AG04450 (cell line): ENCODE measurements at places on chromosomes 7 and 10. TPM values are rescaled to one million over a fixed set of nuclear protein-coding genes. Genes with fewer than 3 reads are reported as not detected.

The C7orf33 gene
- not detected in 2 replicates for polyA plus RNA-seq

The UNCX gene
- polyA plus RNA-seq: not detected in 2 replicates

The BZW2 gene
- polyA plus RNA-seq: 84.4 and 87.6 TPM in 2 replicates

The SEMA3E gene
- polyA plus RNA-seq: 0.02 and 0.06 TPM in 2 replicates

The PNLIPRP1 gene
- not detected in 2 replicates for polyA plus RNA-seq

The GIMAP4 gene
- polyA plus RNA-seq: not detected in 2 replicates

The CFAP46 gene
- 1.7 and 2.7 TPM in 2 replicates for polyA plus RNA-seq

The WIPF3 gene
- polyA plus RNA-seq: not detected in 2 replicates

GRCh38 chr10:78865538-78865875 is 203.3 kb upstream of the ZMIZ1 start:
- DNase-seq: no peak

DNA sequence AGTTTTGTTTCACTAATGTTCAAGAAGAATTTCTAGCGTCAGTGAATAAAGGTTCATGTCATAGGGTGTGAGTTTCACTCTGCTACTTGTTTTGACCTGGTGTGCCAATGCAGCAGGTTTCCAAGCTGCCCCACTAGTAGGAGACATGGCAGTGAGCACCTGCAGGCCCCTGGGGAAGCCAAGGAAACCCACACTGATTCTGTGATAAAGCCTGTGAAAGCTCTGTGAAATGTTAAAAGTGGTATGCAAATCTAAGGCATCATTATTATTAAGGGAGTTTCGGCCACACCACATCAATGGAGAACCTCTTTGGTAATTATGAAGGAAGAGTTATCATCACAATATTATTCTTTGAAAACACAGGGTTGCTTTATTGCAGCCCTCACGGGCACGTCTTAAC is 46.4 kb downstream of the ABCB5 start:
- no peak for DNase-seq

GRCh38 chr10:12755075-12755474 is 246.4 kb downstream of the CCDC3 start:
- DNase-seq: no peak

- no peak for DNase-seq
Observed at GRCh38 chr10:34555653-34556052, 259.4 kb downstream of the PARD3 start.

DNA sequence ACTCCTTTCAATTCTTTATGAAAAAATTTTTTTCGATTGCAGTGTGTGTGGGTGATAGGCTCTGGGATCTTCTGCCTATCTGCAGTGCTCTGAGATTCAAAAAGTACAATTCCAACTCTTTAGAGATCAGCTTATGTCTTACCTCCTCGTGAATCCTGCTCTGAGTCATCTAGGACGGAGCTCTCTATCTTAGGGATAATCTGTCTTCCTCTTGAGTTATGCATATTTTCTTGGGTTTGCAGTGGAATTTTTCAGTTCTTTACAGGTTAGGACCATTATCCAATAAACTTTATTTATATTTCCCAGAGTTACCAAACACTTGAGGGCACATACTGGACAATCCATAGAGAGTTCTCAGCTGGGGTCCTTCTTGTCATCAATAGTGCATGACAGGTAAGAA is 428.6 kb downstream of the ACTR3B start:
- no peak for DNase-seq

- DNase-seq: peak; percentile 74
Observed at GRCh38 chr10:49144058-49144720, 10.4 kb upstream of the FAM170B start.

- no peak for DNase-seq
Observed at GRCh38 chr10:5888351-5888750, 1.3 kb downstream of the ANKRD16 start.

DNA sequence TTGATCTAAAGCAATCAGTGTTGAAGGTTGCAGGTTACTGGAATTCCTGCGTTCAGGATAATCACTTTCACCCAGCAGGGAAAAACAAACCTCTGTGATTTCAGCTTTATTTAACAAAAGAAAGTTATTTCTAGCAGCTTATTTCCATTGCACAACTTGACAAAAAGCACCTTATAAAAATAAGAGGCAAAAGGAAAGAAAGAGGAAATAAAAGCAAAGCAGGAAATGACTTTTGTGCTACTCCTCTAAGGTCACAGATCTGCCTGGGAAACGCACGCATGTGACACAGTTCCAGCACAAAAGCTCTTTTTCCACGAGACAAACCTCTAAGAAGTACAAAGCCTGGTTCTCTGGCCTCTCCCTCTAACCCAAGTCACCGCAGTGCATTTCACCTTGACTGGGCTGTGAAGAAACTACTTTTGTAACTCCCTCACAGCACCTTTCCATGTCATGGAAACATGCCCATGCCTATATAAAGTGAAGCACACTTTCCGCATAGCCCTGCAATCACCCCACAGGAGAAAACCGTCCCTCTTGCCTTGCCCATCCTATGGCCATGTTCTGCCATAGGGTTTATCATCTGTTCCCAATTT is 870 bp downstream of the ANK3 start:
- no peak for DNase-seq

GRCh38 chr7:100837099-100837836 is 9.9 kb upstream of the EPHB4 start:
- DNase-seq: peak; percentile 77

DNA sequence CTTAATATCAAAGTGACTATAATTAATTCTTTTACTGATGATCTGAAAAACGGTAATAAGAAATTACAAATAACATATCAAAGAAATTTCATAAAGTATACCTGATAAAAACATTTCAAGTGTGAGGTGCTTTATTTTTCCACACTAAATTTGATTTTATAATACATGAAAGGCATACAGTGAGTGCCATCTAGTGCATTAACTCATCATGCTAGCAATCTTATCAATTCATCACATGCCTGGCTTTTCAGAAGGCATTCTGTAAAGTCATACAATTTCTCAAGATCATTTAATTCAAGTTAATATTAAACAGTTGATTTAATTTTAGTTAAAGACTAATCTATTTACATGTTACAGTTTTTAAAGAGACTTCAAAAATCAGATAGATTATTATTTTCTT is 1020.9 kb downstream of the GATA3 start:
- no peak for DNase-seq

- no peak for DNase-seq
Observed at GRCh38 chr7:127652333-127653248, 597 bp downstream of the SND1 start.

- no peak for DNase-seq
Observed at GRCh38 chr7:28479507-28479947, 67.2 kb downstream of the CREB5 start.

- no peak for DNase-seq
Observed at GRCh38 chr7:21708096-21708495, 165.3 kb downstream of the DNAH11 start.
